ENCODE measurements at places on chromosomes 16 and 17.

DNA sequence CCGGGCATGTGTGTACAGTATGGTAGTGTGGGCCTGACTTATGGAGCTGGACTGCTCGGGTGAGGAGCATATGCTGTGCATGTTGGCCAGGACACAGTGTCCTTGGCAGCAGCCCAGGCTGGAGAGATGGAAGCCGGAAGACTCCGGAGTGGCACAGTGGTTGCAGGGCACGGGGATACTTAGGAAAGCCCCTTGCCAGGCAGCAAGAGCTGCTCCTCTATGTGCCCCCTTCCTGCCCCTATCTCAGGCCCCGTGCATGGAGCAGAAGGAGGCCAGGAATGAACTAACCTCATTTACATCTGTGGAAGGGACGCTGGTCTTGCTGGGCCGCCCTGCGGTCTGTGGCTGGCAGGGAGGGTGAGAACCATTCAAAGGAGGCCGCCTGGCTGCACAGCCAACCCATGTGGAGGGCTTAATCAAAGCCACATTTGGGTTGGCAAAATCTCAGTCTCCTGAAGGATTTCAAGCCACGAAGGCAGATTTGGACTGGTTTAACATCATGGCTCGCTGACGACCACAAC, 32.2 kb upstream of the RCVRN start:
- DNase-seq, result no peak

- DNase-seq, result no peak
These were observed 12.6 kb upstream of the FAAP100 start for GRCh38 chr17:81564778-81565177.

GRCh38 chr17:3917391-3917931, 1.2 kb upstream of the P2RX1 start:
- no peak for DNase-seq

DNA sequence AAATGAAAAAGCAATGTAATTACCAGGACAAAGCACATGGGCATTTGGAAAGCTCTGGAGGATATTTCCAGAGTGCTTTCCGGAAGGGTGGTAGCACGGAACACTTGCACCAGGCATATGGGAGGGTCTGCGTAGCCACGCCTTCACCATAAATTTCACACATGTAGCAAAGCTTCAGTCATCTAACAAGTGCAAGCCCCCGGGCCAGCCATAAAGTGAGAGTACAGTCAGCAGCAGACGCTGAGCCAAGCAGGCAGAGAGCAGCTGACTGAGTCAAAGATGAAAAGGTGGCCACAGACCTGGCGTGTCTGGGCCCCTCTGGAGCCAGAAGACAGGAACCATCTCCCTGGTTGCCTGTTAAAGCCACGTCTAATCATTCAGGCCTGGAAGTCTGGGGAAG, 130.6 kb downstream of the SEC14L1 start:
- no peak for DNase-seq

- DNase-seq, result no peak
These were observed 48.5 kb downstream of the B9D1 start for GRCh38 chr17:19313746-19314651.

GRCh38 chr17:39934324-39934723, 6.8 kb downstream of the LRRC3C start:
- DNase-seq, result no peak

DNA sequence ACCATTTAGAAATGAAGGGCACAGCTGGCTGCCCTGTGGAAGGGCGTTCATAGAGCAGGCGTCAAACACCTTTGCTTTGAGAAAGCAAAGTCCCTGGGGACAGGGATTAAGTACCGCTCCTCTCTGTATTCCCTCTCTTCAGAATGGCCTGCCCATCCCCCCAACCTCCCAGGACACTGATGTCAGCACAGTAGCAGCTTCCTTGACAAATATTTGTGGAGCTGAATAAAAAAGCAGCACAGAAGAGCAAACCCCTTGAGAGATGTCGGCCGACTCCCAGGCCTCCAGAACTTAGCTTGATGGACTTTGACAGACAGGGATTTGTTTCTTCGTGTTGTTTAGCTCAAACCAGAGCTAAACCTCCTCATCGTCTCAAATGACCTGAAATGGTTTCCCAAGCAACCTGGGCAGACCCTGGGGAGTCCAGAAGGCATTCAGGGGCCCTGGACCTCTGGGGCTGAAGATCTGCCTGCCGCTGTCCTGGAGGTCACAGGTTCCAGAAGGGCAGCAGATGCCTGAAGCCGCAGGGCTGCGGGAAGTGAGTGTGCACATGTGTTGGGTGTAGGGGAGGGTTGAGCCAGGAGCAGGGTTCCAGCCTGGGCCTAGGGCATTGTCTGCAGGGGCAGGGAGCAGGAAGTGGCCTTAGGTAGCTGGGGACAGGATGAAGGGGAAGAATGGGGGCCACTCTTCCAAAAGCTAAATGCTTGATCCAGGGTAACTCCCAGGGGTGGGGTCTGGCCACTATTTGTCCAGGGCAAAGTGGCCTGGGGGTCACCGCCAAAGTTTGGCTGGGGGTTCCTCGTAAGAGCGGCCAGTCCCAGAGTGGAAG, 42.3 kb upstream of the NKD1 start:
- DNase-seq, result no peak

DNA sequence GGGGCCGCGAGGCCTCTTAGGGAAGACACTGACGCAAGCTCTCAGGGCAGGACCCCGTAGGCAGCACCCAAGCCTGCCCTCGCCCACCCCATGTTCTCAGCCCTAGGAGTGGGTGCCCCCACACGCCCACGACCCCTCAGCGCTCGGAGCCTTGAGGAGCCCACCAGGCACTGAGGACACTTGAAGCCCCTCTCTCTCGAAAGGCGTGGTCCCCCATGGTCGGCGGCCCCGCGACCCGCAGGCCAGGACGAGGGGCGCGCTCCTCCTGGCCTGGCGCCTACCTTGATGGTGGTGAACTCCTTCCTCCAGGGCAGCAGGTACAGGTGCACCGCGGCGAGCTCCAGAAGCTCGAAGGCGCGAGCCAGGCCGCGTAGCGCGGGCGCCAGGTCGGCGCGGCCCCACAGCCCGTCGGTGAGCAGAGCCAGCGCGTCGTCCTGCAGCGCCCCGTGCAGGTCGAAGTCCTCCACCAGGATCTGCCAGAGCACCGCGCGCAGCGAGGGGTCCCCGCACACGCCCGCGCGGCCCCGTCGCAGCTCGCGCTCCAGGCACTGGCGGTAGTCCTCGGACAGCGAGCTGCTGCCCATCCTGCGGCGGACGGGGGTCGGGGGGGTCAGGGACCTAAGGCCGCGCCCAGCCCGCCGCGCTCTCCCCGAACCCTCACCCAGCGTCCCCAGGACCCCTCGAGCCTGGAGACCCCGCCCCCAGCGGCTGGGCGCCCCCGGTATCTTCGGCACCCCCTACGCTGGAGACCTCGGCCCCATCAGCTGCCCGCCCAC, 668 bp downstream of the SPATA2L start:
- DNase-seq, result no peak

DNA sequence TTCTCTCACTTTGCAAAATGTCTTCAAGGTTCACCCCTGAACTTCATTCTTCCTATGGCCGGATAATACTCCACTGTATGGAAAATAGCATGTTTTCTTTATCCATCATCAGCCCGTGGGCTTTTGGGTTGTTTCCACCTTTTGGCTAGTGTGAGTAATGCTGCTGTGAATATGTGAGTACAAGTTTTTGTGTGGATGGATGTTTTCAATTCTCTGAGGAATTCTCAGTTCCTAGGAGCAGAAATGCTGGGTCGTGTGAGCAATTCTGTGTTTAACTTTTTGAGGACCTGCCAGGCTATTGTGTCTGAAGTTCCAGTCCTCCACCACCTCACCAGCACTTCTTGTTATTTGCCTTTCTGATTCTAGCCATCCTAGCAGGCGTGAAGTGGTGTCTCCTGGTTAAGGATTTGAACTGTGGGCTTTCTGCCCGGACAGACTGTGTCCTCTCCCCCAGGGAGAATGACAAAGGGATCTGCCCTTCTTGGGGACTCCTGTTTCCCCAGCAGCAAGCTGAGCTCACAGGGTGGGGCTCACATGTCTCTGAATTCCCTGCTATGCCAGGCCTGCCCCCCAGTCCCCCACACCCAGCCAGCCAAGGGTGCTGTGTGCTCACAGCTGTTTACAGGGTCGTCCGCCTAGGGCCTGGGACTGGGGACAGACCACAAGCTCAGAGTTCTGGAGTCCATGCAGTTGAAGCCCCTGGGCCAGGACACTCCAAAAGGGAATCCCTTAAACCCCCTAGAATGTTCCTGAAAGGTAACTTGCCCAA, 92.2 kb upstream of the CIBAR2 start:
- no peak for DNase-seq

DNA sequence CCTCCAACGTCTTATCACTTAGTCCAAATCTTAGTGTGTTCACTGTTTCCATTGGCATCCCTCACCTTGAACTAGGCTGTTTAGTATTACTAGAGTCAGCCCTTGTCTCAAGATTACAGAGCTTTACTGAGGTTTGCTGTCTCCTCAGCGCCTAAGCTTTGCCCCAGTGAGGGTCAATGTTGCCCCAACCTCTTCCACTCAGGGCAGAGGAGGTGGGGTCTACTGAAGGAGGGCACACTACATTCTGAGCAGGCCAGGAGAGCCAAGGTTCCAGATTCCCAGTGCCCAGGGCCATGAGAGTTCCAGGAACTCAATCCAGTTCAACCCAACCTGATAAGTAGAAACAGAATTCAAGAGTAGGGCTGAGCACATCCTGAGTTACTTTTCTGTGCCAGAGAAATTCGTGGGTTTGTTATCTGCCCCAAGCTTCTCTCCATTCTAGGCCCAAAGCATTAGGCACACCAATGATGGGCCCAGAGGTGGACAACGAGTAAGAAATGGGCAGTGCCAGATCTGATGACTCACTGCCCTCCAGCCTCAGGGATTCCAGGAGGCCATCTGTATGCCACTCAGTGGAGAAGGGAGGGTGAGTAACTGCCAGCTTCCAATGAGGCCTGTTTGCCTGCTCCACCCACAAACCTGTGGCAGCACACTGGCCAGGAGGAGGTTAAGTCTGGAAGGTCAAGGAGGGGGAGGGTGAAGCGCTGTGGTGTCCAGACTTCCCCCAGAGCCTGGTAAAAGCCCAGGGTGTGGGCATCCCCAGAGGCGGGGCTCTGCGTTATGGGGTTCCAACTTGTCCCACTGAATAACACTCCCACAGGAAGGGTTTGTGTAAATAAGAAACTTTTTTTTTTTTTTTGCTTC, 8.2 kb downstream of the TUBG2 start:
- DNase-seq, result no peak

DNA sequence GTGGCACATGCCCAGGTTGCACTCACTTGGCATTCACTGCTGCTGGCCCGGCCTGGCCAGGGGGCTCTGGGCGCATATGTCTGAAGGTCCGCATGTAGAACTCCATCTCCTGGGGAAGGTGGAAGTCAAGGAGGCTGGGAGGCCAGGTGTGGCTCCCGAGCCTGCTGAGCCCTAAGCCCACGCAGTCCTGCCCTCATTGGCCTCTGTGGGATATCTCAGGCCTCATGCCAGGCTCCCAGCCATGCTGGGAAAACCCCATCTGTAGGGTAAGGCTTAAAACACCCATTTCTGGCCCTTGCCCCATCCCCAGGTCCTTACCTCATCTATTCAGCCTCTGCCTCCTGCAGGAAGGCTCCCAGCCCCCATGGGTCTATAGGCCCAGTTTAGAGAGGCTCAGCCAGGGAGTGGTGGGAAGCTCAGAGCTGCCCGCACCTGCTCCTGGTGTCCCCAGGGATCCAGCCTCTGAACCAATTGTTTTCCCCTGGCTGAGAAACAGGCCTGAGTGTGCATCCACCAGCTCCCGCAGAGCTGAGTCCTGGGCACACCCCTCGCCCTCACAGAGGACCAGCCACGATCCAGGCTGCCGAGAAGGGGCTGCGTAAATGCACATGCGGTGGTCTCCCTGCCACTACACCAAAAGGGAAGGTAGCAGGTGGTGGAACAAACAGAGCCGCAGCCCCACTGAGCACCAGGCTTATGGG, 2.3 kb upstream of the TPPP3 start:
- no peak for DNase-seq

DNA sequence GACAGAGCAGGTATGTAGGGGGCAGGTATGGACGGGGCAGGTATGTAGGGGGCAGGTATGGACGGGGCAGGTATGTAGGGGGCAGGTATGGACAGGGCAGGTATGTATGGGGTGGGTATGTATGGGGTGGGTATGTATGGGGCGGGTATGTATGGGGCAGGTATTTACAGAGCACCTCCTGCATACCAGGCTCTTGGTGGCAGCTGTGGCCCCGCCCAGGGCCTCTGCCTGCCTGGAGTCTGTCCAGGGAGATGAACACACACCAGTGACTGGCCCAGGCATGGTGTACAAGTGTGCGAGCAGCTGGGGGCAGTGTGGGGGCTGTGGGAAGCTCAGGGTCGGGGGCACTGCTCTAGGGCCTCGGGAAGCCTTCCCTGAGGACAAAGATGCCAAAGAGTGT, 4.4 kb downstream of the RPL3L start:
- no peak for DNase-seq

DNA sequence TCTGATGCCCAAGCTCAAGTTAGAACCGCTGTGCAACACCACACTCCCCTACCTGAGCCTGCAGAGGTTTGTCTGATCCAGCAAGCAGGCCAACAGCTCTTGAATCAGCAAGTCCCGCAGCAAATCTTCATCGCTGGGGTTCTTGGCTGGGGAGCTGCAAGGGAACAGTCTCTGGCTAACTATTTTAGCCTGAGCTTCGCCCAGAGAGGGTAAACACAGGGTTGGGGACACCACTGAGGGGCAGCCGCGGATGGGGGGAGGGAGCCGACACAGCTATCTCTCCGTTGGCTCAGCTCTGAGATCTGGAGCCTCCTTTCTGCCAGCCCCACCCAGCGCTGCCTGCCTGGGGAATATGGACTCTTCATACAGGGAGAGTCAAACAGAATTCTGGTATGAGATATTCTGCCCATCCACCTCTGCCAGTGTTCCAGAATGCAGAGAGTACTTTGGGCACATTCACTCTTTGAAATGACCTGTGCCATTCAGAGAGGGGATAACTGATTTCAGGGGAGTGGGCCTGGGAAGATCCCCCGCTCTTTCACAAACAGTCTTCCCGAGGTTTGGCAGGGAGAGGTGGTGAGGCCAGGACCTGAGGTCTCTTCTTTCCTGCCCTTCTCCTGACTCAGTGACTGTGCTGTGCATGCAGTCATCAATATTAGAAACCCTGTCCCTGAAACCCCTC, 7.4 kb downstream of the GIP start:
- no peak for DNase-seq

- DNase-seq, result no peak
These were observed 18.7 kb upstream of the ANKRD40CL start for GRCh38 chr17:50785946-50786570.

DNA sequence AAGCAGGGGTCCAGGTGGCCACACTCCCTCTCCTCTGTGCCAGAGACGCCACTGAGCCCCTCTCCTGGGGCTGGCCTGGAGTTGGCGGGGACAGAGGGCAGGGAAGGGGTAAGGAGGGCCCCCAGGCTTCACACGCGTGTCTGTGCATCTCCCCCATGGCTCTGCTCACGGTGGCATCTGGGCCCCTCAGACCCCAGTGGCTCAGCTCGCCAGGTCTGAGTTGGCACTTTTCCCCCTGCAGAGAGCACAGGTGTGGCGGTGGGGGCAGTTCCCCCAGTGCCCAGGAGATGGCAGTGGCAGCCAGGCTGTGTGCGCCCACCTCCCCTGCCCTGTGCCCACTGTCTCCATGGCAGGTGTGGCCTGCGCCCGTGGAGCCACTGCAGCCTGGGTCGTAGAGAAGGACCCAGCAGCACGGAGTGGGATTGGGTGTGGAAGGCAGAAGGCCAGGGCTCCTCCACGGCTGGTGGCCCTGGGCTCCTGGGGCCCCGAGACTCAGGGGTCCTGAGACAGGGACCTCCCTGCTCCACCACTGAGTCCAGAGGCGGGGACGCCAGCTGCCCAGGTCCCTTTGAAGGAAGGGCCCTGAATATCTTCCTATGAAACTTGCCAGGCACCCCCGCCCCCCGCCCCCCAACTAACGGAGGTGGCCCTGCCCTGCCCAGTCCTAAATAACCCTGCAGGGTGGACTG, 4.3 kb upstream of the APRT start:
- DNase-seq, result no peak
